ENCODE measurements at places on chromosomes 1 and 21.

GRCh38 chr21:26710155-26710554 lies 135.1 kb downstream of the ADAMTS1 start:
- no peak for DNase-seq

DNA sequence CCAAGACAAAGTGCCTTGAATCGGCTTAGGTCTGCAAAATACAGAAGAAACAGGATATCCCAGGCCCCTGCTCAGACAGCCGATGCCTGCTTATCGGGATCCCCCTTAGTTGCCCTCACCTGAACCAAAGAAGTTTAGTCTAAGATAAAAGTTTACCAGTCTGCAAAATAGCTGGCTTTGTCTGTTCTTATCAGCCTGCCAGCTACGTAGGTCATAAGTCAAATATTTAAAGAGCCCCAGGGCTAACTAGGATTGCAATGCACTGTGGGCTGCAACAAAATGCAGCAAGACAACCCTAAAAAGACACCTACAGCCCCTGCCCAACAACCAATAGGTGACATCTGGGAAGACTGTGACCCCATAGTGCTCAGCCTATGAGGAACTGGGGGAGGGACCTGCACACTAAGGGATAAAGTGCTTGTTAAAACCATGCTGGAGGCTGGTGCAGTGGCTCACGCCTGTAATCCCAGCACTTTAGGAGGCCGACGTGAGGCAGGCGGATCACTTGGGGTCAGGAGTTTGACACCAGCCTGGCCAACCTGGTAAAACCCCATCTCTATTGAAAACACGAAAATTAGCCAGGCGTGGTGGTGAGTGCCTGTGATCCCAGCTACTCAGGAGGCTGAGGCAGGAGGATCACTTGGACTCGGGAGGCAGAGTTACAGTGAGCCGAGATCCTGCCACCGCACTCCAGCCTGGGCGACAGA lies 27.4 kb downstream of the LRRC3 start:
- DNase-seq, result no peak

GRCh38 chr1:165069829-165070228 lies 286.7 kb downstream of the LMX1A start:
- no peak for DNase-seq

DNA sequence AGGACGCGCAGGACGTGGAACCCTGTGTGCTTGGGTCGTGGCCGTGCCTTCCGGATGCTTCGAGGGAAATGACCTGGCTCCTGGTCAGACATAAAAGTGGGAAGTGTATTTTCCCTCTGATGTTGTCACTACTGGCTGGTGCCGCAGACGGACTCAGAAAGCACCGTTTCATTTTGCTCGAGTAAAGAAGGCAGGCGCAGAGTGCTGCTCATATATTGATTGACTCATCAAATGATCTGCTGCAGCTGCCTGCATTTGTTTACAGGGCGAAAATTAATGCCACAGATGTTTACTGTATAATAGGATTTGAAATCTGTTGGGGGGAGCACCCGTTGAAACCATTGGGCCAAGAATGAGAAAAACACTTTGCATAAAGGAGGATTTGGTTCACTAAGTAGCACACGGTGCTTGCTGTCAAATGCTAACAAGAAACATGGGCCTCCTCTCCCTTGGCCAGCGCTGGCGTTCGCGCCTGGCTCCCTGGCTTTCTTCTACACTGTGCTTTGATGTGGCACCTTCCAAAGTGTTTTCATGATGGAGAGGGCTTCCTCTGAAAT lies 365.5 kb downstream of the CAMTA1 start:
- DNase-seq, result no peak

DNA sequence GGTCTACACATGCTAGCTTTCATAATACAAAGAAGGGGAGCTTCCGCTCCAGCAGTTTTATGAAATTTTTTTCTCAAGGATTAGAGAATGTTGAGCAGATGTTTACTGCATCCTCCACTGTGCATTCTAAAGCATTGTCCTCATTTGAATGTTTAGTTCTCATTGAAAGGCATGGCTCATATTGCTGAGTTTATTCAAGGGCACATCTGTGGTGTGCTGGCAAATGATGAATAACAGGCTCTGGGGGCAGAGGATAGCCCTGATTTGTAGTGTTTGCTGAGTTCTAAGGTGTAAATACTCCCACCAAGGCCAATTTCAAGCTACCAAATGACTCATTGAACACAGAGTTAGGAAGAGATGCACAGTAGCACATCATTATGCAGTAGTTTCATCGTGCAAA lies 303.2 kb upstream of the FAM78B start:
- no peak for DNase-seq
